DMS 273 treated with DMSO at 0.1 percent for 48 hours (cell line): ENCODE measurements at places on chromosomes 3 and 15.

DNA sequence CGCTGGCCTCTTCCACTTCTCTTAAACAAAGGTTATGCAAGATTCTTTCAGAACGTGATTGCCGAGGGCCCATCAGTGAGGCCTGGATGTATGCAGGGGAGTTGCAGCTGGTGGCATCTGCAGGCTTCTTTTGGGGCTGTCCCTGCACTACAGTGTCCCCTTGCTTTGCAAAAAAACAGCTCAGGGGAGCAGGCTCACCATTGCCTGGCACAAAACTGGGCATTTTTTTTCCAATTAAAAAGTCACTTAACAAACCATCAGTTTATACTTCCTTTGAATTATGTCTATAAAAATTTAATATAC, 148.6 kb downstream of the ATP10A start:
- DNase-seq = no peak

DNA sequence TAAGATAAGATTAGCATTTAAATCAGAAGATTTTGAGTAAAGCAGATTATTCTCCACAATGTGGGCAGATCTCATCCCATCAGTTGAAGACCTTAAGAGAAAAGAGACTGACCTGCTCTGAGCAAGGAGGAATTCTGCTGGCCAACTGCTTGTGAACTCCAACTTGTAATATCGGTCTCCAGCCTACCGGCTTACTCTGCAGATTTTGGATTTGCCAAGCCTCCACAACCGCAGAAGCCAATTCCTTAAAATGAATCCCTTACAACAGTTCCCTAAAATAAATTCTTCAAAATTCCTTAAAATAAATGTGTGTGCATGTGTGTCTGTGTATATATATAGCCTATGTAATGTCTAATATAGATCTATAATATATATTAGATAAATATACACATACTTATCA, 107.4 kb upstream of the KLF13 start:
- no peak for DNase-seq

GRCh38 chr3:112860898-112861297, 14.2 kb upstream of the CD200R1L start:
- DNase-seq = peak; percentile 55

DNA sequence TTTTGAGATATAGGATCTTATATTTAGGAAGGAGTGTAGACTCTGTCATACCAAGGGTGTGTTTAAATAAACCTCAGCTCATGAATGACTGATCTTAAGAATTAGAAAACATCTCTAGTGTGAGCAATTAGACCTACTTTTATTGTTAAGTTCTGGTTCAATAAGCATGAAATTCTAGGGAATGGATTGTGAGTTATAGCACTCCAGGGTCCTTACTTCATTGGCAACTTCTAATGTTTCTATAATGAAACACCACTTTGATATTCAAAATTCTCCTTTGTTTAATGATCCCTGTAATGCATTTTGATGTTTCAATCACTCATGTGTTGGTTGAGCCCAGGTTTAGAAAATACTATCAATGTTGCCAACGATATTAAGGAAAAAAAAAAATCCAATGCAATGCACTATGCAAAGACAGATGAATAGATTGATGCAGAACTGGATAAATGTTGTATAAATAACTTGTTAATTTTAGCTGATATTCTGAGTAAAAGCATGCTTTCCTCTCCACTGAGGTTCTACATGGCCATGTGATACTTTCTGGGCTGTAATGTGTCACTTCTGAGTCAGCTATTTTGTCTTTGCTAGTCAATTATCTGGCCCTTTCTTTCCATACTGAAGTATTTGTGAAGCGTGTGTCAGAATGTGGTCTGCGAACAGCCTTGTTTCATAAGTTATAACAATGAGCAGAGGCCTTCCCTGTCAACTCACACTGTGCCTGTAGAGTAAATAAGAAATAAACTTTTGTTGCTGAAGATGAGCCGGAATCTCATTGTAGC, 1035.9 kb downstream of the PLOD2 start:
- no peak for DNase-seq

- no peak for DNase-seq
These were observed 257.9 kb downstream of the UBE2E2 start for GRCh38 chr3:23461069-23461468.

- DNase-seq = no peak
These were observed 2.0 kb downstream of the TMEM158 start for GRCh38 chr3:45223889-45224727.

- no peak for DNase-seq
These were observed 336.4 kb downstream of the IL20RB start for GRCh38 chr3:137294139-137294538.

DNA sequence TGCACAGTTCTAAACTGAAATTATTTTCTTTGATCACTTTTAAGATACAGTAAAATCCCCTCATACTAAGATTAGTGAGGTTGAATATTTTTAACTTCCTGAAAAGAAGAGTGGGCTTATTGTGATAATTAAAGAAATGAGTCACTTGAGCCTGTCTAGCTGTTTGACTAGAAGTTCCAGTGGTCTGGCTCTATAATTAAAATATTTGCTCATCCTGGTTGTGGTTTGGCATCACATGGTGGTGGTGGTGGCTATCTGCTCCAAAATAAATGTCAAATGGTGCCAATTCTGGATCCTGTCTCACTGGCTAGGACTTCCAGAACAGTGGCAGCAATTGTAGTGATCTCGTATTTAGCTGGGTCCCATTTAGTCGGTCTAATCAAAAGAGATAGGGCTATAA, 8.6 kb upstream of the TEX9 start:
- DNase-seq = no peak

- no peak for DNase-seq
These were observed 66.4 kb upstream of the TRA2B start for GRCh38 chr3:186004209-186004608.

DNA sequence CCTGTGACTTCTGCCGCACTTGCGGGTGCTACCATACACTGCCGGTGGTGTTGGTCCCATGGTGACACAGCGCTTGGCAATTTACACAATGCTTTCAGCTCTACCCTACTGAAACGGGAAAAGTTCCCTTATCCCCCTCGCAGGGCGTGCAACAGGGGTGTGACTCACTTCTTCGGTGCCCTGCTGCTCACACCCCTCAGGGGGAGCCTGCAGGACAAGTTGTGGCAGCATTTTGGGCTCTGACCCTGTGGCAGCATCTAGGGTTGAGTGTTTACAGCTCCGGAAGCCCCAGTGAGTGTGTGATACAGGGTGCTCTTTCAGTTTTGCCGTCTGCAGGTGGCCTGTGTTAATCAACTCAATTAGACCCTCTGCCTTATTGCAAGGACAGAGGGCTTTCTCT, 324.7 kb upstream of the RGMA start:
- DNase-seq = no peak
